Lung (tissue), 17 donors: ENCODE measurements at places on chromosomes 6 and 20. TPM values are rescaled to one million over a fixed set of nuclear protein-coding genes. Genes with fewer than 3 reads are reported as not detected.

The GPLD1 gene
- total RNA-seq, result 2.2 TPM

DNA sequence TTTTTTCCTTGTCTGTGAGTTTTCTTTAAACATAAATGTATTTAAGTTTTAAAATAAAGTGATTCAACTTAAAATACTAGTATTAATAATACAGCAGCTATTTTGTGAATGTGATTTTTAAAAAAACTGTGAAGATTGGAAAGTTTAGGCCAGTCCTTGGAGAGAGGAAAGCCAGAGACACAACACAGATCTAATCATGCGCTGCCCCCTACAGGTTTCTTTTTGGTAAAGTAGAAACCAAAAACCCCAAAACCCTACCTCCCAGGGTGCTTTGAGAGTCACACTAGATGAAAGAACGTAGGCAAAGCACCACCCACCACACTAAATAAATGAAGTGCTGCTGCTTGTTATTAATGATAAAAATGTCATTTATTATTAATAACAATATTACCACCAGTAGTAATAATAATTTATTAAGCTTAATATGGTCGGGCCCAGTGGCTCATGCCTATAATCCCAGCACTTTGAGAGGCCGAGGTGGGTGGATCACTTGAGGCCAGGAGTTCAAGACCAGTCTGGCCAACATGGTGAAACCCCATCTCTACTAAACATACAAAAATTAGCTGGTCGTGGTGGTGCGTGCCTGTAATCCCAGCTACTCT lies 33.7 kb downstream of the SLC9A8 start:
- H3K4me3 ChIP-seq, result no peak overlapping the region
- peaks cover 9% of the 10 kb centered on the region for H3K4me1 ChIP-seq
- peaks cover 13% of the 10 kb centered on the region for H3K36me3 ChIP-seq

DNA sequence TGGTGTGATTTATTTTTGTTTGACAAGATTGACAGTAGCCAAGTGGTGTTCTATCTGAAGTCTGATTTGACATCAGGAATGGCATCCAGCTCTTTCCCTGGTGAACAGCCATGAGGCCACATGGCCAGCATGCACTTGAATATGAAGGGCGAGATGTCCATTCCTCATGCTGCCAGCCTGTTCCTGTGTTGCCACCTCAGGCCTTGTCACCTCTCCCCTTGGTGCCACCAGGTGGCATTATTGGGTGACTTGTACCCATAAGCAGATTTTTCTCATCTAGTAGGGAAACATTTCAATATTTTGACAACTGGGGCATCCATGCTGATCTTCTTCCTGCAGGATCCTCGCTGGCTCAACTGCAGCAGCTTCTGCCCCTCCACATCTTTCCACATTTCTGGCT lies 199.1 kb downstream of the ERMARD start:
- no peak overlapping the region for H3K27ac ChIP-seq
- peaks cover 24% of the 10 kb centered on the region for H3K27me3 ChIP-seq
- no peaks in the 10 kb centered on the region for H3K4me1 ChIP-seq

- peaks cover 17% of the 10 kb centered on the region for H3K27me3 ChIP-seq
- no peak overlapping the region for H3K27ac ChIP-seq
- no peak for DNase-seq
- no peaks in the 10 kb centered on the region for H3K36me3 ChIP-seq
- no peak overlapping the region for H3K4me3 ChIP-seq
Measured at GRCh38 chr6:37511910-37512399, 12.3 kb upstream of the CCDC167 start.

DNA sequence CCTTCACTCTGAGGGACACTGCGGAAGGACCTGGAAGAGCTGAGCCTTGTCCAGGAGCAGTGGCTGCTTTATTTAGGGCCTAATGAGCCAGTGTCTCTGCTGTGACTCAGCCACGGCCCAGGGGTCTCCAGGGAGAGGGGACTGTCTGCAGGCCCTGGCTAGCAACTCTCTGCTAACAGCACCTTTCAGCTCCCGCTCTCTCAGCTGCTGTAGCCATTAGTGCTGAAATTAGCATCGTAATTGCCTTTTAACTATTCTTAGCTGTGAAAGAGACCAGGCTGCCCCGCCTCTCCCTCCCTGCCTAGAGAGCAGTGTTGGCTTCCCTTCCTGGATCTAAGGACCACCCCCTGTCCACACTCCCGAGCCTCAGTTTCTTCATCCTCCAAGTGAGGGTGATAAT lies 53.1 kb upstream of the SLC32A1 start:
- no peak overlapping the region for H3K4me3 ChIP-seq
- H3K36me3 ChIP-seq, result no peaks in the 10 kb centered on the region

GRCh38 chr6:84836366-84836765 lies 72.0 kb upstream of the TBX18 start:
- DNase-seq, result no peak
- H3K4me3 ChIP-seq, result no peak overlapping the region
- no peaks in the 10 kb centered on the region for H3K4me1 ChIP-seq
- no peak overlapping the region for H3K27ac ChIP-seq
